ENCODE measurements at places on chromosomes 6 and 20. TPM values are rescaled to one million over a fixed set of nuclear protein-coding genes. Genes with fewer than 3 reads are reported as not detected.

GRCh38 chr20:21947406-21947805 is 241.9 kb downstream of the PAX1 start:
- no peak overlapping the region for H3K4me3 ChIP-seq
- no peak overlapping the region for H3K27ac ChIP-seq
- H3K27me3 ChIP-seq, result no peaks in the 10 kb centered on the region
- no peaks in the 10 kb centered on the region for H3K36me3 ChIP-seq
- H3K4me1 ChIP-seq, result no peaks in the 10 kb centered on the region

The MAP7 gene
- 1.5 TPM for polyA plus RNA-seq

The SCRT2 gene
- polyA plus RNA-seq, result not detected

DNA sequence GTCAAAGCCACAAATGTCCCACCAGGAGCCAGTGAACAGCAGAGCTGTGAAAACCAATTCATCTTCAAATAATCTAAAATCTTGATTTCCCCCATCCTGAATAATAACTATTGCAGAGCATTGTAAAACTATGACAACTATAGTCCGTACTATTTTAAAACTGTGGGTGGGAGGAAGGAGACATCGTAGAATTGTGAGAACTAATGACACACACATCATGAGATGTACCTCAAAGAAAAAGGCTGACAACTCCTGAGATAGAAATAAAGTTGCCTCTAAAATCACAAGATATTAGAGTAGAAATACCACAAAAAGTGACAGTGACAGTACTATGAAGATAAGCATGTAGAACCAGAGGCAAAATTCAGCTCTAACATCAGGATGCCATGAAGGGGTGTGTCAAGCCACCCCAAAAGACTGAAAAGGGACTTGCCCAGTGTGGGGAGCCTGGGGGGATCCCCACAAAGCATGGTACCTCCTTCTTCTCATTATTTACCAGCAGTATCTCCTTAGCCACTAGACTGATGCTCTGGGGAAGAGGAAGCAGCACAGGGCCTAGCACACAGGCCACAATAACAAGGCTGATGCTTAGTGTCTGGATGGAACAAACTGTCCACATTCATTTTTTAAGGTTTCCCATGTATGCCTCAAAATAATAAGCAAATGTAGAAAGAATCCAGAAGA is 13.4 kb downstream of the NAPB start:
- DNase-seq, result peak; percentile 14
- H3K4me3 ChIP-seq, result no peak overlapping the region
- no peaks in the 10 kb centered on the region for H3K27me3 ChIP-seq
- no peaks in the 10 kb centered on the region for H3K36me3 ChIP-seq
- H3K27ac ChIP-seq, result no peak overlapping the region

The OTOR gene
- polyA plus RNA-seq, result not detected

- peak; percentile 90 for DNase-seq
- H3K4me3 ChIP-seq, result peak overlapping the region; percentile 8
- H3K36me3 ChIP-seq, result no peaks in the 10 kb centered on the region
- H3K4me1 ChIP-seq, result peaks cover 48% of the 10 kb centered on the region
- H3K27me3 ChIP-seq, result no peaks in the 10 kb centered on the region
Measured at GRCh38 chr20:36460648-36461599, 80.4 kb upstream of the MYL9 start.

The SLC17A3 gene
- polyA plus RNA-seq, result not detected

DNA sequence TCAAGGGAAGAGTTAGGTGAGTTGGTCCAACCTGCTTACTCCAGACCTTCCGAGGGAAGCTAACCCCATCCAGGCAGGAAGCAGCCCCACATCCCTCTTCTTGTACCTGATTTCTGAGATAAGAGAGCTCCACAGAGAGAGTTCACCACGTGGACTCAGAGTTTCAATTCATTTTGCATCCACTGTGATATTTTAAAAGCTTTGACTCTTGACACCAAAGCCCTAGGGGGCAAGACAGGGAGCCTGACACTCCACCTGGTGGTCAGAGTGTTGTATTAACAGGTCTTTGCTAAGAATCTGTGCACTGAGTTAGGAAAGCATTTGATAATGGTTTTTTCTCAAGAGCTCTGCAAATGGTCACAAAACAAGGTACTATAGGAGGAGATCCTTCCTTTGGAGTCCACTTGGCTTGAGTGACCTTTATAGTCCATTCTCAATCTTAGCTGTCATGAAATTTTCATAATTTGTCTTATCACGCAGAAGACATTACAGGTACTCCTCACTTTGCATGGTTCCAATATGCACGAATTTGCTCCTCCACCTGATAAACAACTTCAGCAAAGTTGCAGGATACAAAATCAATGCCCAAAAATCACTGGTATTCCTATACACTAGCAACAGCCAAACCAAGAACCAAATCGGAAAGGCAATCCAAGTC is 56.2 kb upstream of the RIPOR2 start:
- H3K4me3 ChIP-seq, result no peak overlapping the region
- peak; percentile 80 for DNase-seq
- no peaks in the 10 kb centered on the region for H3K36me3 ChIP-seq

- no peak overlapping the region for H3K4me3 ChIP-seq
- H3K4me1 ChIP-seq, result no peaks in the 10 kb centered on the region
- no peaks in the 10 kb centered on the region for H3K27me3 ChIP-seq
- H3K36me3 ChIP-seq, result no peaks in the 10 kb centered on the region
- no peak for DNase-seq
Measured at GRCh38 chr20:4195499-4195898, 180.1 kb upstream of the RNF24 start.

DNA sequence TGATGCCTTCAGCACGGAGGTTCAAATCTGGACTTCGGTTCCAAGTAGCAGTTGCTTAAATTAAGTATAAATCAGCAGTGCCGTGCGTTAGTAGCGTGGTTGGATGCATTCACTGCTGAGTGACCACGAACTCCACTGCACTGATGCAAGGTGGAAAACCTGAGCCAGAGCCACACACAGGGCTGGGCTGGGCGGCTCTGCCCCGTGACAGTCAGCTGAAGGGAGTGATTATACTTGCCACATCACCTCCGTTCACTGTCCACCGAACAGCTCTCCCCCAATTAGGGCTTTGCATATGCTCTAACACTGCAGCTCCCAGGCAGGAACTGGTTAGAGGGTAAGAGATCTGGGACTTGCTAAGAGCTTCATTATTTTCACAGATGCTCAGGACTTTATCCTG is 22.2 kb downstream of the PPP1R3G start:
- no peaks in the 10 kb centered on the region for H3K27me3 ChIP-seq
- no peak overlapping the region for H3K4me3 ChIP-seq
- DNase-seq, result no peak
- no peak overlapping the region for H3K27ac ChIP-seq
- no peaks in the 10 kb centered on the region for H3K4me1 ChIP-seq
- no peaks in the 10 kb centered on the region for H3K36me3 ChIP-seq

- peaks cover 40% of the 10 kb centered on the region for H3K27me3 ChIP-seq
- H3K36me3 ChIP-seq, result no peaks in the 10 kb centered on the region
- H3K4me1 ChIP-seq, result peaks cover 4% of the 10 kb centered on the region
- peak; percentile 17 for DNase-seq
- no peak within 1 kb of the TSS for H3K27ac ChIP-seq
- peak within 1 kb of the TSS; percentile 47 for H3K4me3 ChIP-seq
Measured at GRCh38 chr6:137044366-137045221, at the start of gene IL20RA. IL20RA (minus strand) TSS chr6:137044965; CDS start chr6:137044728, 237 bp downstream.

DNA sequence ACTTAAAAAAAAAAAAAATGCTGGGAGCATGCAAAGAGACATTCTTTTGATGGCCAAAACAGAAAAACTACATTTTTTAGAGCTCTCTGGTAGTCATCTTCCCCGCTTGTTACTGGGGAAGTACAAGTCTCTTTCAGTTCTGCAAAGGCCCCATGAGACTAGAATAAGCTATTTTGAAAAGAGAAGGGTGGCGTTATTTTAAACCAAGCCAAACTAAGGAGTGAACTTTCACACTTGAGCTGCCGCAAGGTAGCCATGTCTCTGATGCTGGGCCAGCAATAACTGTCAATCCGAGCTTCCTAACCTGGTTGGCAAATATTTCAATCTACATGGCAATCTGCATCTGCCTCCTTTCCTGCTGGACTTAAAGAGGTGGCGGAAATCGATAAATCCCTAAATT is 96.7 kb downstream of the L3MBTL3 start:
- no peak for DNase-seq
- no peak overlapping the region for H3K27ac ChIP-seq
- H3K4me3 ChIP-seq, result no peak overlapping the region
- no peaks in the 10 kb centered on the region for H3K27me3 ChIP-seq
- no peaks in the 10 kb centered on the region for H3K4me1 ChIP-seq

DNA sequence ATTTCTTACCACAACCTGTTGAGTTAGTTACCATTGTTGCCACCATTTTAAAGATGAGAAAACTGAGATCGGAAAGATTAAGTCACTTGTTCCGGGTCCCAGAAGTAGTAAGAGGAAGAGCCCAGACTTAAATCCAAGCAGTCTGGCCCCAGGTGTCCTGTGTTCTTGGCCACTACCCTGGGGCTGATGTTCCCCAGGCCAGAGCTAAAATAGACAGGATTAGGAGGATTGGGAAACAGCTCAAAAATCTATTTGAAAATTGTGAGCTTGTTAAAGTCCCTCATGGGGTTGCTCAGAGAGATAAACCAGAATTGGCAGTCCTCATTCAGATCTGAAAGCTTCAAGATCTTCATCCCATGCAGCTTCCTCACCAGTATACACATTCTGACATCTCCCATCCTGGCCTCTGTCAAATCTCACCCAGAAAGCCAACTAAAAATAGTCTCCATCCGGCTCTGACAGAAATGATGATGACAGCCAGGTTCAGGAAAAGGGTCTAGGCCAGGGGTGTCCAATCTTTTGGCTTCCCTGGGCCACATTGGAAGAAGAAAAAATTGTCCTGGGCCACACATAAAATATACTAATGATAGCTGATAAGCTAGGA is 62.0 kb downstream of the GFOD1 start:
- H3K36me3 ChIP-seq, result no peaks in the 10 kb centered on the region
- no peak for DNase-seq
- no peaks in the 10 kb centered on the region for H3K27me3 ChIP-seq
- no peak overlapping the region for H3K4me3 ChIP-seq
- no peak overlapping the region for H3K27ac ChIP-seq

The DDX27 gene
- 47.1 TPM for polyA plus RNA-seq

DNA sequence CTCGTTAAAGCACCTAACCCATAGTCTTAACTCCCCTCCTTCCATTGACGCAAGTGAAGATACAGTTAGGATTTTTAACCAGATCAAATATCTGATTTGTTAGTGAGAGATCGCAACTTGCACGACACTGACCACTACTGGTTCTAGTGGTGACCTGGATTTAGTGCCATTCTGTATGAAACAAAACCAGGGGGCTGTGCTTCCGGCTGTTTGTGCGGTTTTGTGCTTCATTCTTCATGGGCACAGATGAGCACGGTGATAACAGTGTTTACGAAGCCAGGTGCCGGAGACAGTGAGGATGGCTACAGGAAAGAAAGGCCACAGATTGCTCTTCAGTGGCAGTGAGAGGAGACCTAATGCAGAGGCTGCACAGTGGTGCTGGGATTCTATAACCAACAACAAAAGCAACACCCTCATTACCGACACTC is 75.5 kb downstream of the NOL4L start:
- DNase-seq, result peak; percentile 80
- H3K27ac ChIP-seq, result peak overlapping the region; percentile 60
- H3K4me3 ChIP-seq, result no peak overlapping the region
- H3K36me3 ChIP-seq, result no peaks in the 10 kb centered on the region

GRCh38 chr6:80541181-80541580 is 434.7 kb downstream of the BCKDHB start:
- no peaks in the 10 kb centered on the region for H3K27me3 ChIP-seq
- no peaks in the 10 kb centered on the region for H3K36me3 ChIP-seq
- no peak for DNase-seq
- no peak overlapping the region for H3K4me3 ChIP-seq

DNA sequence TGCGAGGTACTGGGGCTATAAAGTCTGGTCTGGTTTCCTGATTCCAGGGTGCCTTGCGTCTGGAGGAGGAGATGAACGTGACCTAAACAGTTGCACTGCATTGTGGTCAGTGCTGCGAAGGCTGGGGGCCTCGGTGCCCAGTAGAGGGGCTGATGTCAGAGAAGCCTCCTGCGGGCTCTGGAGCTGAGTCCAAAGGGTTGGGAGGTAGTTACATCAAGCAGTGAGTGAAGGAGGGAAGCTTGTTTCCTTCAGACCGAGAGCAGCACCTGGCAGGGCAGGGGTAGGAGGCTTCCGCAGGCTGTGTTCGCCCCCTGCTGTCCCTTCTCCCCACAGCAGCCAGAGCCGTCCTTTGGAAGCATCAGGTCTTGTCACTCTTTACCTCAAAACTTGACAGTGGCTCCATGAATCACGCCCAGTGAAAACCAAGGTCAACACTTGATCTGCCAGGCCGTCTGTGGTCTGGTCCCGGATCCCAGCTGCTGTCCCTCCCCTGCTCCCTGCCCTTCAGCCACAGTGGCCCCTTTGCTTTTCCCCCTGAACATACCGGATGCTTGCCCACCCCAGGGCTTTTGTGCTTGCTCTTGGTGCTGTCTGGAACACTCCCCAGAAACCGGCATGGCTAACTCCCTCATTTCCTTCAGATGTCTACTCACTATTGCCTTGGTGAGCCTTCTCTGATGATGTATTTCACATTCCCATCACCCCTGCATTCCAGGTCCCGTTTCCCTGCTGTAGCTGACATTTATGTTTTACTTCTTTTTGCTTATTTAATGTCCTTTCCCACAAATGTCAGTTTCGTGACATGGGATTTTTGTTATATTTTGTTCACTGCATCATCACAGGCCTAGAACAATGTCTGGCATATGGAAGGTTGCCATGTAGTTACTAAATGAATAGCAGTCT is 7.0 kb downstream of the DYNLRB1 start:
- H3K27me3 ChIP-seq, result no peaks in the 10 kb centered on the region
- H3K27ac ChIP-seq, result no peak overlapping the region
- H3K4me1 ChIP-seq, result peaks cover 41% of the 10 kb centered on the region

Measured in CD4-positive, alpha-beta memory T cell (primary cell).